Regular cardiac myocyte (primary cell): ENCODE measurements at places on chromosomes 6 and 20. TPM values are rescaled to one million over a fixed set of nuclear protein-coding genes. Genes with fewer than 3 reads are reported as not detected.

The SGK2 gene
- total RNA-seq: 0.28 TPM in 1 of 2 replicates, not detected in the other

The MOXD1 gene
- total RNA-seq: 29.3 and 135 TPM in 2 replicates

The ARMC2 gene
- 1.5 and 6.2 TPM in 2 replicates for total RNA-seq

The TNF gene
- not detected in 2 replicates for total RNA-seq

The CRISP3 gene
- total RNA-seq: not detected in 2 replicates

The TNFRSF6B gene
- 2.7 and 8.7 TPM in 2 replicates for total RNA-seq

The HEY2 gene
- 0.28 and 0.77 TPM in 2 replicates for total RNA-seq

The MRAP2 gene
- total RNA-seq: 1.7 and 3.7 TPM in 2 replicates

The ADTRP gene
- 1.1 and 1.5 TPM in 2 replicates for total RNA-seq

The STX7 gene
- 33.2 and 48.8 TPM in 2 replicates for total RNA-seq

The HRH3 gene
- total RNA-seq: not detected in 2 replicates

The WFDC5 gene
- not detected in 2 replicates for total RNA-seq

The HDGFL1 gene
- not detected in 2 replicates for total RNA-seq

The CLPSL1 gene
- total RNA-seq: not detected in 2 replicates

The CLIC5 gene
- under 0.01 TPM in 1 of 2 replicates, not detected in the other for total RNA-seq

The MTCH1 gene
- total RNA-seq: 300 and 305 TPM in 2 replicates

The DNMT3B gene
- total RNA-seq: 2.0 and 2.1 TPM in 2 replicates

The MAFB gene
- under 0.01 and 0.19 TPM in 2 replicates for total RNA-seq

The WFDC12 gene
- total RNA-seq: 0.28 TPM in 1 of 2 replicates, not detected in the other

The SLC16A10 gene
- not detected in 2 replicates for total RNA-seq

The MAS1 gene
- under 0.01 TPM in 2 replicates for total RNA-seq

The CGA gene
- total RNA-seq: 0.28 TPM in 1 of 2 replicates, not detected in the other

The BTNL2 gene
- not detected in 2 replicates for total RNA-seq

The PSMB1 gene
- total RNA-seq: 238 and 359 TPM in 2 replicates

The DEFB115 gene
- total RNA-seq: not detected in 2 replicates

The HS3ST5 gene
- not detected in 2 replicates for total RNA-seq

The ASIP gene
- not detected in 2 replicates for total RNA-seq

The CCN2 gene
- 233 and 323 TPM in 2 replicates for total RNA-seq

The SLC35B3 gene
- 19.7 and 38.0 TPM in 2 replicates for total RNA-seq

The VSX1 gene
- not detected in 2 replicates for total RNA-seq

The TTK gene
- 6.2 and 37.6 TPM in 2 replicates for total RNA-seq

The RWDD2A gene
- 3.6 and 4.5 TPM in 2 replicates for total RNA-seq

The SCGN gene
- not detected in 2 replicates for total RNA-seq

The MUC21 gene
- not detected in 2 replicates for total RNA-seq

The CD93 gene
- total RNA-seq: 2.8 and 3.1 TPM in 2 replicates

The CPNE5 gene
- total RNA-seq: under 0.01 TPM in 1 of 2 replicates, not detected in the other

The PAX1 gene
- total RNA-seq: not detected in 2 replicates

The ARMH2 gene
- not detected in 2 replicates for total RNA-seq

The MYB gene
- total RNA-seq: 0.28 and 6.3 TPM in 2 replicates

The LSM14B gene
- 42.2 and 45.1 TPM in 2 replicates for total RNA-seq

The PSMF1 gene
- total RNA-seq: 17.2 and 26.5 TPM in 2 replicates

The GNRH2 gene
- total RNA-seq: 0.28 TPM in 1 of 2 replicates, not detected in the other

The ZNF133 gene
- total RNA-seq: 19.2 and 25.4 TPM in 2 replicates

The OR2B3 gene
- total RNA-seq: not detected in 2 replicates

The ERVFRD-1 gene
- total RNA-seq: not detected in 2 replicates

The VSTM2L gene
- total RNA-seq: 2.5 and 3.7 TPM in 2 replicates
